ENCODE measurements at places on chromosomes 16 and 17. TPM values are rescaled to one million over a fixed set of nuclear protein-coding genes. Genes with fewer than 3 reads are reported as not detected.

Gene GLIS2
- polyA plus RNA-seq = 7.6 TPM

- no peaks in the 10 kb centered on the region for H3K4me1 ChIP-seq
- no peak overlapping the region for H3K27ac ChIP-seq
- no peak overlapping the region for H3K4me3 ChIP-seq
- H3K27me3 ChIP-seq = peaks cover 2% of the 10 kb centered on the region
- DNase-seq = peak; percentile 71
These were observed 57.9 kb downstream of the RTN4RL1 start for GRCh38 chr17:1967213-1967612.

DNA sequence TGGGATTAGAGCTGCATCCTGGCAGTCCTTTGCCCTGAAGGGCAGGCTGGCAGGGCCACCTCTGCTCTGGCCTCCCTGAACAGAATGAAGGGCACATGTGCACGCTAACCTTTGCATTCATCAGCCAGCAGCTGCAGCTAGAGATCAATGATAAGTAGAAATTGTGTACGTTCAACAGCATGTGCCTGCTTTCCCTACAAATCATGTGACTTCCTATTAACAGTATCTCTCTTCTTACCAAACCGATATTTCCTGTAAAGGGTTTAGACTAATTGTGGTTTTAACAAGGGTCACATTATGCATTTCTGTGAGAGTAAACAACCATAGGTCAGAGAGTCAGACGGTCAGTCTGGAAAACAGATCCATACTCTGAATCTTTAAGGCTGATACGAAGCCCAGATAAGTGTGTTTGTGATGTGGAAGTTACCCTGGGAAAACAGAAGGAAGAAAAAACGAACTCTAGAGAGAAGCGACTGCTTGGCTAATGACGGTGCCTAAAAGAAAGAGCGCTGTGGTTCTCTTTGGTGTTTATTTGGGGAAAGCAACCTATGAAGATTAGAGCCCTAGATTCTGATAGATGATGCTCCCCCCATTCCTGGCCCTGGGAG, 219.4 kb downstream of the MAF start:
- H3K4me3 ChIP-seq = no peak overlapping the region
- H3K27ac ChIP-seq = no peak overlapping the region
- no peaks in the 10 kb centered on the region for H3K4me1 ChIP-seq
- H3K27me3 ChIP-seq = no peaks in the 10 kb centered on the region
- DNase-seq = no peak
- no peaks in the 10 kb centered on the region for H3K36me3 ChIP-seq

DNA sequence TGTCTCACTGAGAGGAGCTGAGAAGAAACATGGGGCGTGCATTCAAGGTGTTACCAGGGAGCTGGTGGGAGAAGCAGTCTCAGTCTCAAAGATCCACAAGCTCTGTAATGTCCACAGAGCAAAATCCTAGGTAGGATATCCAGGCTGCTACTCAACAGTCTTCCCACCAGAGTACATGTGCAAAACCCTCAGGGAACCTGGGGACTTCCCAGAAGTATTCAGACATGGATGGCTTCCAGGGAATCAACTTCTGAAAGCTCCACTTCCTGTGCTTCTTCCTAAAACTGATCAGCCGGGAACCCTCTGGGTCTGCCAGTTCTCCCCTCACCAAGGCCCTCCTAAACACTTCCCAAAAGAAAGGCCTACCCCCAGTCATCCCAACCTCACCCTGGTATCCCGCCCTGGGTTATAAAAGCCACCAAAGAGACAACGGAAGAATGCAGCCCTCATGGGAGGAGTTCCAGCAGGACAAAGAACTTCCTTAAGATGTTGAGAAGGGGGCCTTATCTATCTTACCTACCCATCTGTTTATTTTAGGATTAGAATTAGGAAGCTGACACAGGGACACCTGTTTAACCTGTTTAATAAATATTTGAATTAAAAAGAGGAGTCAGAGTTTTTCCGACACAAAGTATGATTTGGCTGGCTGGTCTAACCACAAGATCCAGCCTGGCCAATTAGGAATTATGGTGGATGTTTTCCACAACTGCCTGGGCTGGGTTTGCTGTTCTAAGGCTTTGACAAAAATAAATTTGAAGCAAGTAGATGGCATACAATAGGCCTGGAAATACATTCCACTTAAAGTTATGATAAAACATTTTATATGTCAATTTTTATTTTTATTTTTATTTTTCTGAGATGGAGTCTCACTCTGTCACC, 37.0 kb downstream of the CUEDC1 start:
- no peaks in the 10 kb centered on the region for H3K27me3 ChIP-seq
- DNase-seq = no peak
- no peak overlapping the region for H3K27ac ChIP-seq
- peaks cover 21% of the 10 kb centered on the region for H3K4me1 ChIP-seq
- H3K36me3 ChIP-seq = no peaks in the 10 kb centered on the region

Data from H1 (cell line).